ENCODE measurements at places on chromosomes 16 and 17.

- no peak for DNase-seq
These were observed 25.8 kb upstream of the AKTIP start for GRCh38 chr16:53528797-53529196.

DNA sequence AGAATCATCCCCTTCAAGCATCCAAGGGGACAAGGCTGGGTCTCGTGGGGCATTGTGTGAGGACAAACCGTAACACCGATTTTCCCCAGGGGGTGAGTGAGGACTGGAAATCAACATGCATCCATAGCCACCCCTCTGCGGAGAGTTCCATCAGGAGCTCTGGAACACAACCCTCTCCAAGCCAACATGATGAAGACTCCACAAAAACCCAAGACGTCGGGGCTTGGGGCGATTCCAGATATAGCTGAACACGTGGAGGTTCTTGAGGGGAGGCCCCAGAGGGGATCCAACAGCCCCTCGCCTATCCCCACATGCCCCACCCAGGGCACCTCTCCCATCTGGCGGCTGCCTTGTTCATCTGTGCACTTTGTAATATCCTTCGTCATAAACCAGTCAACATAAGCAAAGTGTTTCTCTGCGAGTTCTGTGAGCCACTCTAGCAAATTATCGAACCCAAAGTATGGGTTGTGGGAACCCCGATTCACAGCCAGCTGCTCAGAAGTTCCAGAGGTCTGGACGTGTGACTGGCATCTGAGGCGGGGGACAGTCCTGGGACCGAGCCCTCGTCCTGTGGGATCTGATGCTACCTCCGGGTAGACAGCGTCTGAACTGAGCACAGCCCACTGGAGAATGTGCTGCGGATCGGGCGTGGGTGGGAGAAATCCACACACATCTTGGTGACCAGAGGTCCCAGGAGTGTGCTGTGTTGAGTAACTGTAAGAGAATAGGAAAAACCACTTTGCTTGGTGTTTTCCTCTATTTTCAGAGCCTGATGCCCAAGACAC is 55.5 kb downstream of the RPH3AL start:
- DNase-seq = no peak

- DNase-seq = no peak
These were observed 127.3 kb downstream of the PRKCA start for GRCh38 chr17:66429680-66430079.

- no peak for DNase-seq
These were observed 211.5 kb upstream of the TNRC6C start for GRCh38 chr17:77746896-77747554.

GRCh38 chr16:48317614-48318315 is 67.4 kb downstream of the SIAH1 start:
- peak; percentile 13 for DNase-seq

GRCh38 chr17:82648742-82649331 is 593 bp upstream of the WDR45B start:
- peak; percentile 67 for DNase-seq
